ENCODE measurements at places on chromosomes 5 and 9. TPM values are rescaled to one million over a fixed set of nuclear protein-coding genes. Genes with fewer than 3 reads are reported as not detected.

Gene QRFP
- total RNA-seq = not detected

Gene MSANTD3
- 29.3 TPM for total RNA-seq

Gene SPATA31E1
- total RNA-seq = not detected

Gene SLC45A2
- 0.82 TPM for total RNA-seq

Gene LCN15
- 0.63 TPM for total RNA-seq

Gene NMUR2
- total RNA-seq = not detected

Gene GABRA1
- total RNA-seq = not detected

Gene TLX3
- total RNA-seq = not detected

Gene PCDHB6
- 0.12 TPM for total RNA-seq

Gene ANGPTL2
- total RNA-seq = 42.8 TPM

Gene LIX1
- not detected for total RNA-seq

Gene PCA3
- total RNA-seq = not detected

Gene GABRP
- total RNA-seq = 0.16 TPM

Gene PCDHGB4
- total RNA-seq = 6.4 TPM

Gene PDE8B
- 22.2 TPM for total RNA-seq

Gene SAXO1
- not detected for total RNA-seq

Gene SLC25A2
- total RNA-seq = not detected

Measured in right atrium auricular region (tissue), 2 donors.